Stimulated activated naive CD4-positive, alpha-beta T cell treated with Interleukin-2 at 50 U/mL for 16 hours (primary cell): ENCODE measurements at places on chromosomes 7 and 10.

- no peak for DNase-seq
Measured at GRCh38 chr7:114802632-114803031, 119.3 kb upstream of the MDFIC start.

- no peak for DNase-seq
Measured at GRCh38 chr7:36002900-36003299, 150.2 kb upstream of the EEPD1 start.

GRCh38 chr7:37942934-37943610 lies 22.6 kb downstream of the EPDR1 start:
- DNase-seq, result no peak

DNA sequence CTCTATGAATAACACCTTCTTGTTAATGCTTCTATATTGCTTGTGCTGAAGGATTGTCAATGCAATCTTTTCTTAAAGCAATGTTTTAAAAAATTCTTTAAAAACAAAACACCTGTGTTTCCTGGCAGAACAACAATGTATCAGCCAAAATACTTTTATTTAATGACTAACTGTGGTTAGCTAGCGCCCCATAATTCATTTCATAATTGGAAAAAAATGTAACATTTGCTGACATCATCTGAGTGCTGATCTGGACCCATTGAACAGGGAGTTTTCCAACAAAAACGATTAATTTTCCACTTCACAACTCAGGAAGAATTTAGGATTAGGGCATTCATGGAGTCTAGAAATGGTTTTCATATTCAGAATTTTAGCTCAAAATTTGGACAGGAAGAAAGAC lies 137.6 kb upstream of the CDK6 start:
- DNase-seq, result no peak

DNA sequence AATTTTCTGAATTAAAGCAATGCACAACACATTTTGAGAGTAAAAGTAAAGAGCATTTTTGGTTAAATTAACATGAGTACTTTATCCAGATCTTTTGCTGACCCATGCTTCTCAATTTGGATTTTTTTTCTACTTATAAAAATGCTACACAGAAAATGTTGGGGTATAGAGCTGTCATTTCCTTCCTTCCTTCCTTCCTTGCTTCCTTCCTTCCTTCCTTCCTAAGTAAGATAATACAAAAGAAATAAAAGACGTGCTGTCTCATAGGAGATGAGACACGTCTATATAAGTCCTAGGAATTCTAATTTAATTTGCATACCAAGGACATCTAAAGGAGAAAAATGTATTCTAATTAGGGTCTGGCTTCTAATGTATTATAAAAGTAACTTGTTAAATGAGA lies 31.0 kb upstream of the CAV2 start:
- no peak for DNase-seq

DNA sequence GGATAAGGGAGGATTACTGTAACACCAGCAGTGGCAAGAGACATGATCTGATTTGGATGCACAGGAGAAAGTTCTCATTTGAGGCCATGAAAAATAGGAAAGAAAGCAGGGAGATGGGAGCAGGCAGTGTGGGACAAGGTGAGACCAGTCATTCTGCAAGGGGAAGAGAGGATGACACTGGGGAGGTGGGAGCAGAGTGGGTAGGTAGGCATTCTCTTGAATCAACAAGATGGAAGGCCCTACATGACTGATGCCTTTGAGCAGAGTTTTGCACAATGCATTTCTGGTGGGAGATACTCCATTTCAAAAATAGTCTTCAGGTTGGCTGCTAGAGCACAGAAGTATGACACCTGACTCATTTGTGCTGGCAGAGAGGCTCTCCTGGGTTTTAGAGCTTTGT lies 10.5 kb downstream of the RPS24 start:
- no peak for DNase-seq
